WTC11 (cell line): ENCODE measurements at places on chromosomes 1 and 21. TPM values are rescaled to one million over a fixed set of nuclear protein-coding genes. Genes with fewer than 3 reads are reported as not detected.
A peak's percentile ranks its signal among the peaks of the same experiment; 100 is the strongest.

Gene GJC2
- 0.72 to 1.2 TPM (median 0.87 TPM) in 3 replicates for total RNA-seq

Gene NECAP2
- total RNA-seq, result 29.8 to 33.9 TPM (median 30.4 TPM) in 3 replicates

Gene TBX15
- total RNA-seq, result 0.07 to 0.11 TPM (median 0.09 TPM) in 3 replicates

Gene RALGPS2
- 33.8 to 38.0 TPM (median 37.0 TPM) in 3 replicates for total RNA-seq

Gene CFHR2
- 0.37 TPM in 1 of 3 replicates, not detected in the others for total RNA-seq

Gene NBPF3
- total RNA-seq, result 17.2 to 21.4 TPM (median 17.4 TPM) in 3 replicates

GRCh38 chr21:18138507-18138906 is 106.1 kb upstream of the CHODL start:
- DNase-seq, result no peak
- no peak overlapping the region for H3K27ac ChIP-seq
- H3K36me3 ChIP-seq, result no peaks in the 10 kb centered on the region
- H3K4me3 ChIP-seq, result no peak overlapping the region
- no peaks in the 10 kb centered on the region for H3K27me3 ChIP-seq
- H3K4me1 ChIP-seq, result peaks cover 3% of the 10 kb centered on the region

GRCh38 chr1:244451539-244451950 is at the start of gene ADSS2:
TSS of gene ADSS2 (minus strand) at chr1:244451909. CDS start at chr1:244451817, 92 bp downstream.
- DNase-seq, result no peak
- H3K27ac ChIP-seq, result peak within 1 kb of the TSS; percentile 93
- H3K27me3 ChIP-seq, result no peaks in the 10 kb centered on the region
- peak within 1 kb of the TSS; percentile 90 for H3K4me3 ChIP-seq
- peaks cover 77% of the 10 kb centered on the region for H3K4me1 ChIP-seq

DNA sequence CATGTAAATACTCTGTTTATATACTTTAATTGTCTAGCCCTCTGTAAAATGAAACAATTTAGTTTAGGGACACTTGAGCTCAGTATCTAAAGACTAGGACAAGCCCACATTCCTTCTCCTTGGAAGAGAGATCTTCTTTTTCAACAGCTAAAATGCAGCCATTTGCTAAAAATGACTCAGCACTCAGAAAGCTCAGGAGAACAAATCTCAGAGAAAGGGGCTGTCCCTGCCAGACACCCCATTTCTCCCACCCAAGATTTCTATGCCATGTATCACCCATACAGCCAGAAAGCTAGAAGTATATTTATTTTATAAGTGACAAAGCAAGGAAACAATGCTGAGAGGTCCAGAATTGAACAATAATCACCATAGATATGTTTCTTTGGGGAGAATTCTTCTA is 23.2 kb upstream of the PRDX6 start:
- no peak for DNase-seq
- peaks cover 40% of the 10 kb centered on the region for H3K36me3 ChIP-seq
- H3K4me1 ChIP-seq, result peaks cover 48% of the 10 kb centered on the region
- no peak overlapping the region for H3K4me3 ChIP-seq
- no peaks in the 10 kb centered on the region for H3K27me3 ChIP-seq
- H3K27ac ChIP-seq, result peak overlapping the region; percentile 73

DNA sequence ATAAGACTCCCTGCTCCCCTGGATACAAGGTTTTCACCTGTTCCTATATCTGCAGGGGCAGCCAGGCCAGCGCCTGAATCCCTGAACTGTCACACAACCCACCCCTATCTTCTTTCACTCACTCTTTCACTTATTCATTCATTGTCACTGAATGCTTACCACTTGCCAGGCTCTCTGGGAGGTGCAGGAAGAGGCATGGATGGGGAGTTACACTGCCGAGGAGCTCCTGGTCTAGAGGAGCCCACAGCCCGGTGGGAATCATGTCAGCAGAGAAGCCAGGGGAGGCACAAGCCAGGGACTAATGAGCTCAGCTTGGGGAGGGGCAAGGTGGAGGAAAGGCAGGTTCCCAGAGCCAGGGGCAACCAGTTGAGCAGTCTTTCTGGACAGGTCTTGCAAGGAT is 155.8 kb downstream of the TRABD2B start:
- H3K36me3 ChIP-seq, result no peaks in the 10 kb centered on the region
- H3K4me3 ChIP-seq, result no peak overlapping the region
- no peaks in the 10 kb centered on the region for H3K27me3 ChIP-seq
- no peak for DNase-seq
- peaks cover 33% of the 10 kb centered on the region for H3K4me1 ChIP-seq

- H3K4me3 ChIP-seq, result no peak overlapping the region
- peaks cover 94% of the 10 kb centered on the region for H3K4me1 ChIP-seq
- DNase-seq, result no peak
- no peaks in the 10 kb centered on the region for H3K36me3 ChIP-seq
- peak overlapping the region; percentile 71; the same call in 1 of the 2 replicates for H3K27ac ChIP-seq
- no peaks in the 10 kb centered on the region for H3K27me3 ChIP-seq
These were observed 52.8 kb downstream of the CACHD1 start for GRCh38 chr1:64522740-64523139.

DNA sequence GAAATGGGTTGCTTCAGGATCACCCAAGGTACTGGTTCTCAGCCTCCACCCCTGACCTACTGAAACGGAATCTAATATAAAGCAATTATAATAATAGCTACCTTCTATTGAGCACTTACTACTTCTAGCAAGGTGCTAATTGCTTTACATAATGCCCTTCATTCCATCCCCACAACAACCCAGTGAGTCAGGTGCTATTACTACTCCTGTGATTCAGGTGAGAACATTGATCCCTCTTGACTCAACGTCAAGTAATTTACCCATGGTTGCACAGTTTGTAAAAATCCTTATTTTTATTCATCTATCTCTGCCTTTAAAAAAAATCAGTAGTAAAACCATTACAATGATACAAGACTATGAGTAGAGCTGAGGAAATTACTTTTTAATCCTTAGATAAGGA is 85.2 kb downstream of the UCHL5 start:
- no peak overlapping the region for H3K4me3 ChIP-seq
- H3K4me1 ChIP-seq, result peaks cover 26% of the 10 kb centered on the region
- H3K36me3 ChIP-seq, result peaks cover 8% of the 10 kb centered on the region
- H3K27me3 ChIP-seq, result no peaks in the 10 kb centered on the region
- no peak overlapping the region for H3K27ac ChIP-seq

- H3K27ac ChIP-seq, result no peak overlapping the region
- DNase-seq, result peak; percentile 56
- peaks cover 49% of the 10 kb centered on the region for H3K27me3 ChIP-seq
- H3K36me3 ChIP-seq, result no peaks in the 10 kb centered on the region
- peak overlapping the region; percentile 87; the same call in 1 of the 2 replicates for H3K4me3 ChIP-seq
These were observed 2.6 kb downstream of the ADAMTS5 start for GRCh38 chr21:26964170-26964778.

DNA sequence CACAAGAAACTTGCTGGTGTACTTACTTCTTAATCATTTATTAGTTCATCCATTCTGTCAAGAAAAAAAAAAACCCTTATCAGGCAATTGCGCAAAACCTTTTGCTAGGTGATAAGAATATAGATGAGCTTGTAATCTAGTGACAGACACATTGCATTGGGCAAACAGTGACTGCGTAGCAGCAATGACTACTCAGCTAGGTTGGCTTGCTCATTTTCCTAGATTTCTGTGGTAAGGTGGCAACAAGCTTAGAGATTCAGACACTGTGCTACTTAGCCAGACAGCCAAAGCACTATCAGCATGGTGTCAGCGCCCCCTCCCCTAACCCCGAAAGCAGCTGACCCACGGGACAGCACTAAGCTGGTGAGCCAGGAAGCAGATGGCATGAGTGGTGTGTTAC is 203.1 kb downstream of the BARHL2 start:
- H3K27me3 ChIP-seq, result no peaks in the 10 kb centered on the region
- H3K4me3 ChIP-seq, result no peak overlapping the region
- no peaks in the 10 kb centered on the region for H3K36me3 ChIP-seq
- no peak overlapping the region for H3K27ac ChIP-seq

DNA sequence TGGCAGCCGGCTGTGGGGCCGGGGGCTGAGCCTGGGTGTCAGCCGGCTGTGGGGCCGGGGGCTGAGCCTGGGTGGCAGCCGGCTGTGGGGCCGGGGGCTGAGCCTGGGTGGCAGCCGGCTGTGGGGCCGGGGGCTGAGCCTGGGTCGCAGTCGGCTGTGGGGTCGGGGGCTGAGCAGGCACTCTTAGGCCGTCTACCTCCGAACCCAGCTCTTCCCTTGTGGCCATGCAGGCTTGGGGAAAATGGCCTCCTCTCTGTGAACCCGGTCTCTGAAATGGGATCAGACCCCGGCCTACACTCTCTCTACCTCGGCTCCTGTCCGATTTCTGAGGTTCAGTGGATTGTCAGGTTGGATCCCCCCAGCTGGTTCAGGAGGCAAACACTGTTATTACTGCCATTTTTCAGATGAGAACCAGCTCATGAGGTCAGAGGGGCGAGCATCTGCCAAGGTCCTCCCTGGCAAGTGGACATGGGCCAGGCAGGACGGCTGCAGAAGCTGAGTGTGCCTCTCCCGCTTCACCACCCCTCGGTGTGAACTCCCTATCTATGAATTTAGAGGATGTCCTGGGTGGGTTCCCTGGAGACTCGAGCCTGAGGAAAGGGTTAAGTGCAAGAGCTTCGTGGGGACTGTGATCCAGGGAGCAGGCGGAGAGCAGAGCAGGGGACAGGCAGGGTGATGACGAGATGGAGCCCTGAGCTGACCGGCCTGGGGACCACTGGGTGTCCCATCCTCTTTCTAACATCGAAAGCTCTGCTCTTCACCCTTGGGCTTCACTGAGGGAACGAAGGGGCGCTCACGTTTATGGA is 10.9 kb upstream of the COL18A1 start:
- H3K36me3 ChIP-seq, result no peaks in the 10 kb centered on the region
- no peak overlapping the region for H3K4me3 ChIP-seq
- peak; percentile 6 for DNase-seq
- no peak overlapping the region for H3K27ac ChIP-seq
- H3K4me1 ChIP-seq, result no peaks in the 10 kb centered on the region; the same call in 1 of the 2 replicates

- DNase-seq, result no peak
- H3K4me1 ChIP-seq, result peaks cover 39% of the 10 kb centered on the region
- no peaks in the 10 kb centered on the region for H3K36me3 ChIP-seq
- peak overlapping the region; percentile 63 for H3K4me3 ChIP-seq
- peaks cover 69% of the 10 kb centered on the region for H3K27me3 ChIP-seq
These were observed 3.8 kb downstream of the EFNA3 start for GRCh38 chr1:155082301-155083051.

DNA sequence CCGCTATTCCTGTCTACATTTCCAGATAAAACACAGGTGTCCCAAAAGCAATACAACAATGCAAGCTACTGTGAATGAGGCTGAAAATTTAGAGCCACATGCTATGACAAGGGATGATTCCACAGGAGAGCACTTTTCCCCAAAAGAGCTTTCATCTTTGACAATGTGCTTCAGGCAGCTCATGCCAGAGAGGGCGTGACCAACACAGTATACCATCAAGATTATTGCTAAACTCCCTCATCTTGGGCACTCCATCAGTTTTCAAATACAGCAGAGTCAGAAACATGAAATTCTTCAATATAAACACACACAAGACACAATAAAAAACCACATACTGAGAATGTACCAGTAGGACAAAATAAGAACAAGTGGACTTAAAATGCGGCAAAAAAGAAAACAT is 6.7 kb downstream of the GON4L start:
- H3K4me3 ChIP-seq, result no peak overlapping the region
- peaks cover 7% of the 10 kb centered on the region for H3K4me1 ChIP-seq
- no peak for DNase-seq
- H3K36me3 ChIP-seq, result peaks cover 70% of the 10 kb centered on the region

GRCh38 chr1:77467021-77467595 is 185.3 kb downstream of the AK5 start:
- H3K4me1 ChIP-seq, result no peaks in the 10 kb centered on the region
- no peaks in the 10 kb centered on the region for H3K36me3 ChIP-seq
- no peaks in the 10 kb centered on the region for H3K27me3 ChIP-seq

- H3K4me1 ChIP-seq, result peaks cover 15% of the 10 kb centered on the region
- H3K27ac ChIP-seq, result no peak overlapping the region
- peaks cover 7% of the 10 kb centered on the region; the same call in 1 of the 2 replicates for H3K27me3 ChIP-seq
- peaks cover 14% of the 10 kb centered on the region for H3K36me3 ChIP-seq
These were observed 20.9 kb upstream of the TSPEAR start for GRCh38 chr21:44732263-44732662.

GRCh38 chr21:26850116-26850643 is 5.0 kb upstream of the ADAMTS1 start:
- H3K36me3 ChIP-seq, result 0 out of 2 replicates have a peak, but pooled peaks cover 3% of the 10 kb centered on the region
- peaks cover 17% of the 10 kb centered on the region for H3K27me3 ChIP-seq
- no peak overlapping the region for H3K27ac ChIP-seq

DNA sequence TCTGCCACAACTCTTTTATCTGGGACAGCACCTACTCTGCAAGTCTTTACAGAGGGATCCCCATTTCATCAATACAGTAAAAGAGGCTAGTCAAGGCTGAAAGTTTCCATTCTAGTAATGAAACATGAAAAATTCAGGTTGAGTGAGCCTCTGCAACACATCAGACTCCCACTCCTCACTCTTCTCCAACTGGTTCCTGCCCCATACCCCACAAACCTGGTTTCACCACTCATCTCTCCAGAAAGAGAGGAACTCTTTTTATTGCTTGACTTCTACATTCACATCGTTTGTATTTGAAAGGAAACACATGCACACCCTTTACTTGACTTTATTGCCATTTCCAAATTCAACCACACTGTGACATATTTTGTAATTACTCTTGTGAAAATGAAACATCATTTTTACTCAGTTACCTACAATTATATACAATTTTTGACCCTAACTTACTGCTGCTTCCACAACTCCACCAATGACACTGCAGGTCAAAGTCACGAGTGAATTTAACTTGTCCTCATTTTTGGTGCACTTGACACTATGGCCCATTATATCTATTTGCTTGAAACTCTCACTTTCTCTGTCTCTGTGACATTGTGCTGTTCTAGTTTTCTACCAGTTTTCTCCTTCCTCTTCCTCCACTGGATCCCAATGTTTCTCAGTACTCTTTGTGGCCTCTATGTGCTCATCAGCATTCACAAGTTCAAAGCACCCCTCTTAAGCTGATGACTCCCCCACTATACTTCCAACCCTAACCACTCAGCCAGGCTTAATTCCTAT is 8.0 kb downstream of the STX6 start:
- no peak for DNase-seq
- H3K4me3 ChIP-seq, result no peak overlapping the region
- H3K27me3 ChIP-seq, result no peaks in the 10 kb centered on the region
- H3K4me1 ChIP-seq, result peaks cover 25% of the 10 kb centered on the region
- H3K27ac ChIP-seq, result no peak overlapping the region

DNA sequence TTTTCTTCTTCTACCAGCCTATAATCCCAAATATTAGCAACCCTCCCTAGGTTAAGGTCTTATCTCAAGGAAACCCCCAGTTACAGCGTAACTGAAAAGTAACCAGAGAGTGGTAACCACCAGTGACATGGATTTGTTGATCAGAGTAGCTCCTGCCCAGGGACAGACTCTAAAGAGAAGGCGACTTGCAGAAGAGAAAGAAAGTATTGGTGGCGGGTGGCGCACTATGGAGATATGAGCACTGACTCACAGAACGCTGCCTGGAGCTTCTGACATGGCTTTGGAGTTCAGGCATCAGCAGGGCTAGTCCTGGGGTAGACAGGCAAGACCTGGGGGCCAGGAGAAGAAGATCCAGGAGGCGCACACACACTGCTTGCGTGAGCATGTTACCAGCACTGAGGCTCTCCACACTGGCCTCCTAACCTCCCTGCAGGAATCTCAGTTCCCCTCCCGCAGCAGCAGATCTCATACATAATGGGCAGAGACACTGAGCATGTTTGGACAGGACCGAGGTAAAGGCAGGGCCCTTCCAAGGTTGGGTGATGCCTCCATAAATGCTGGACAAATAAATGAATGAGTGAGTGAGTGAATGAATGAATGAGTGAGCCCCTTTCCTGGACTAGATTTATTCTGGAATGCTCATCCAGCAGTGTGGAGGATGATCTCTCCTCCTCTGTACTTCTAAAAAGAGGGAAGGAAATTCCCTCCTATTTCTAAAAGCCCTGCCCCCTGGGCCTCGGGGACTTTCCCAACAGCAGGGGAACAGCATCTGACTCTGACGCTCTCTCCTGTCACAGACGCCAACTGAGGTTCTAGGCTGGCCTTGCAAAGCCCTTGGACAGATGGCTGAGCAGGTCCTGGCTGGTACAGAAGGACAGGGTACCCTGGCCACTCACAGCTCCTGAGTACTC is 175.5 kb downstream of the CLIC6 start:
- H3K27ac ChIP-seq, result no peak overlapping the region
- peaks cover 41% of the 10 kb centered on the region for H3K4me1 ChIP-seq
- DNase-seq, result no peak
